Right renal cortex interstitium (tissue), 3 donors: ENCODE measurements at places on chromosomes 4 and X. TPM values are rescaled to one million over a fixed set of nuclear protein-coding genes. Genes with fewer than 3 reads are reported as not detected.

SUPT20HL2 gene
- polyA plus RNA-seq = 0.11 TPM

ANAPC4 gene
- polyA plus RNA-seq = 37.7 TPM

CT47B1 gene
- polyA plus RNA-seq = not detected

PRKG2 gene
- polyA plus RNA-seq = 2.7 TPM

TCEAL6 gene
- 0.54 TPM for polyA plus RNA-seq

MAGEB1 gene
- polyA plus RNA-seq = not detected

DNA sequence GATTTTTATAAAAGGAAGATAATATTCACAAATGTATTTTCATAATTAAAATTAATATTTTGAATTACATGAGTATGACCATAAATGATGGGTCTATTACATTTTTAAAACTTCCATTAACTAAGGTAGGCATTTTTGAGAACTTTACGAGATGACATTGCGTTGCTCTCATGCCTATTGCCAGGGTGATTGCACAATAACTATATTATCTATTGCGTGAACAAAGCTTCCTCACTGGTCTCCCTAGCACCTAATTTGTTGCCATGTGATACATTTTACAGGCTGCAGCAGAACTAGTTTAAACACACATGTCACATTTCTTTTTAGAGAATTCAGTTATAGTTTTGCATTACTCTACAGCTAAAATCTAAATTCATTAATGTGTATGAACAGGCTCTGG lies 289.7 kb upstream of the GRID2 start:
- no peak for DNase-seq

DNA sequence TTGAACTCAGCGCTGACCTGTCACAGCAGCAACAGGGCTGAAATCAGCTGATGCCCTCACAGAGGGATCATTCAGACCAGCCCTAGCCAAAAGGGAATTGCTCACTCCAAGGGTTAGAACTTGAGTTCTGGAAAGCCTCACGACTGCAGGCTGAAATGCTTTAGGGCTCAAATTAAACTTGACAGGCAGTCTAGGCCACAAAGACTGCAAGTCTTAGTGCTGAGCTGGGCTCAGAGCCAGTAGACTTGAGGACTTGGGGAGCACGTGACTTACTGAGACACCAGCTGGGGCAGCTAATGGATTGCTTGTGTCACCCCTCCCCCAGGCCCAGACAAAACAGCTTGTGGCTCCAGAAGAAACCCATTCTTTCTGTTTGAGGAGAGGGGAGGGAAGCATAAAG lies 119.0 kb upstream of the SLC6A14 start:
- peak; percentile 53 for DNase-seq

DNA sequence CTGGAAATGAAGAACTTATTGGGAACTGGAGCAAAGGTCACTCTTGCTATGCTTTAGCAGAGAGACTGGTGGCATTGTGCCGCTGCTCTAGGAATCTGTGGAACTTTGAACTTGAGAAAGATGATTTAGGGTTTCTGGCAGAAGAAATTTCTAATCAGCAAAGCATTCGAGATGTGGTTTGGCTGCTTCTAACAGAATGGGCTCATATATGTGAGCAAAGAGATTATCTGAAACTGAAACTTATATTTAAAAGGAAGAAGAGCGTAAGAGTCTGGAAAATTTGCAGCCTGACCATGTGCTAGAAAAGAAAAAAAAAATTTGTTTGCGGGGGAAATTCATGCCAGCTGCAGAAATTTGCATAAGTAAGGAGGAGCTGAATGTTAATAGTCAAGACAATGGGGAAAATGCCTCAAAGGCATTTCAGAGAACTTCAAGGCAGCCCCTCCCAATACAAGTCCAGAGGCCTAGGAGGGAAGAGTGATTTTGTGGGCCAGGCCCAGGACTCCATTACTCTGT lies 35.9 kb upstream of the PAPSS1 start:
- DNase-seq = no peak

DNA sequence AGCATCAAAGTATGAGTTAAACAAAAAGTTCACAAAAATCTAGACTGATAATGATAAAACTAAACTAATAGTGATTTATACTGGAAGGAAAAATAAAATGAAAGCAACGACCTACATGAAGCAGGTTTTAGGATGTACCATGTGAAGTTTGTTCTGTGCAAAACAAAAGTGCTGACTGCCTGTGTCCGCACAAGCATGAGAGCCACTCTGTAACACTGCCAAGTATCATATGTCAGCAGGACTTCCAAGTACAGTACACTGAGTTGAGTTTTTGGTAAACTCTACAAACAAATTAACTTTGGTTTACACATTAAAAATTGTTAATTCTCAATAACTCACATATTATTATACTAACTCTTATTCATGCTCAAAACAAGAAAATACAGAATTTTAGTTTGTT lies 459.0 kb downstream of the PDGFC start:
- no peak for DNase-seq

DNA sequence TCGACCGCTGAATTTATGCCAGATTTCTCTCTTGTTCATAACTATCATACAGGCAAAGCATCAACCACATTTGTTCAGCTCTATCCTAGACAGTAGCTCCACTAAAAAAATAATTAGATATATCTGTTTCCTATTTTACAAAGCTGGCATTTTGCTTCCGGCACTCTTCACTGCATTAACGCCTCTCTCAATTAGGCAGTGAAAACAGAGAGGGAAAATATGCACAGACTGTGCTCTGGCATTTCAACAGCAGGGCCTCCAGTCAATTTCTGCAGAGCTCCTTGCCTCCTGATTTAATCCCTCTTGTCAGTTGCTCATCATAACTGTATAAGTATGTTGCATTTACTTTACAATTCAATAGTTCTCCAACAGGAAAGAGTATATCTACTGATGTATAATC lies 666.9 kb upstream of the INTU start:
- DNase-seq = no peak

DNA sequence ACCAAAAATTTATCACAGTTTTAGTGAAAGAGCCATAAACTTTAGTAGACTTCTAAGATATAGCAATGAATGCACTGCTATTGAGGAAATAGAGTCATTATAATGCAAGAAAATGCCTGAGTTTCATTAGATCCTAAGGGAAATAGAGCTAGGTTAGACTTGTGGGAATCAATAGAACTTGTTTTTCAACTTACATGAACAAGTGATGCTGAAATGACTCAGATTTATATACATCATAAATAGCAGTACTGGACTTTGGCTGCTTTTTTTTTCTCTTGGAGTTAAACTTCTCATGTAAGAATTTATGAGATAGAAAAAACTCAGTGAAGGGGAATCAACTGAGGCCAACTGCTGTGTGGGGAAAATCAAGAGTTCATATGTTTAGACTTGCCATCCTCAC lies 216.5 kb upstream of the AADAT start:
- no peak for DNase-seq

DNA sequence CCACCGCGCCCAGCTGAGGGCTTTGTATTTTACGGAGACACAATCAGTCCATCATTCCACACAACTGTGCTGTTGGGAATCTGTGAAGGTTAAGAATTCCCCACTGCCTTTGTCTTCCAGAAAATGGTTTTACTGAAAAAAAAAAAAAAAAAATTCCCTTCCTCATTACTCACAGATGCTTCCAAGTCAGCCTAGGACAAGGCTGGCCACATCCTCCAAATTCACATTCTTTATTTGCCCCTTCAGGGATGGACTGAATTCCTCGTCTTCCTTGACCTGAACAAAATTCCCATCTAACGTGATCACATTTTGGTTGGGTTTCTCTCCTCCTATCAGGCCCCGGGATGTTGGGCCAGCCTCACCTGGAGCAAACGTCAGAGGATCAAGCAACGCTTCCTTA lies 130.3 kb downstream of the DHRSX start:
- no peak for DNase-seq

GRCh38 chr4:24007860-24008261 lies 118.0 kb upstream of the PPARGC1A start:
- no peak for DNase-seq

DNA sequence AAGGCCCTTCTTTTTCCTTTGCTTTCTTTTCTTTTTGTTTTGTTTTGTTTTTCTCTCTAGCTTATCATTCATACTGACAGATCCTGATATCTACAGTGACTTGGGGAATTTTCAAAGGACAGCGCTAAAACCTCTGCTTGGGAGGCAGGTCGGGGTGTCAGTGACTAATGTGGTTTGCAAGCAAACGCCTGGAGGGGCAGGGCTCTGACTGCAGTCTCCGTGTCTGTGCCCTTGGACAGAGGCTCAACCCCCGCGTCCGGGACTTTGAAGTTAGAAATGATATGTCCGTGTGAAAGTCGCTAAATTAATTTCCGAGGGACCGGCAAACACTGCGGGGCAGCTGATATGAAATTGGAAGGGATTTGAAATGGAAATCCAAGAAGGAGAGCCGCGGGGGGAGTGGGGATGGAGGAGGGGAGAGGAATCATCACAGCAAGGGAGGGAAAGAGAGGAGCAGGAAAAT lies 312.4 kb downstream of the DHRSX start:
- peak; percentile 47 for DNase-seq

GRCh38 chrX:15939737-15940136 lies 85.1 kb upstream of the AP1S2 start:
- DNase-seq = no peak

- DNase-seq = no peak
These were observed 98.3 kb upstream of the SFRP2 start for GRCh38 chr4:153887217-153887616.

GRCh38 chrX:129777218-129778030 lies 2.3 kb upstream of the SASH3 start:
- DNase-seq = no peak

DNA sequence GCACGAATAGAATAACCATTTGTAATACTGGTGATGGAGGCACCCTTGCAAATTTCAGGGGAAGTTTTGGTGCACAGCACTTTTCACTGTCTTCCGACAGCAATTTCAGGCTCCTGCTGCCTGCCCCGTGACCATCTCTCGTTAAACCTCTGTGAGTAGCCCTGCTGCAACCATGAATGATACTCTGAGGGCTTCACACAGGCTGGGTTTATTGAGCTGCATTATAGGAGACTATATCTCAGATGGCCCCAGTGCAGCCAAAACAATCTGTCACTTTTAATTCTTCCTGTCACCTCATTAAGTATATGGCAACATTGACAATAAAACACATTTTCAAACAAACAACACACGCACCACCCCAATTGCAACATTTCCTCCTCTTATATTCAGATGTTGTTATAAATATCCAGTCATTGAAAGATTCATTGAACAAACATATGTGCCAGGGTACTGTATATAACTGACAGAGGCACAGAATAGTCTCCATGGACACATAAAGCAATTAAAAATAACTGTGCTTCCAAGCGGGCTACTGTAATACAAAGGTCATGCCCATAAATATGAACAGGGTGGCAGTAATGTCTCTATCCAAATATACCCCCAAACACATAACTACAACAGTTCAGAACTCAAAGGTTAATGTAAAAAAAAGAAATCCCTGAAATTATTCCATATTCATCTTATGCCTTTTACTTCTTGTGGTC lies 477.0 kb downstream of the GBA3 start:
- no peak for DNase-seq

DNA sequence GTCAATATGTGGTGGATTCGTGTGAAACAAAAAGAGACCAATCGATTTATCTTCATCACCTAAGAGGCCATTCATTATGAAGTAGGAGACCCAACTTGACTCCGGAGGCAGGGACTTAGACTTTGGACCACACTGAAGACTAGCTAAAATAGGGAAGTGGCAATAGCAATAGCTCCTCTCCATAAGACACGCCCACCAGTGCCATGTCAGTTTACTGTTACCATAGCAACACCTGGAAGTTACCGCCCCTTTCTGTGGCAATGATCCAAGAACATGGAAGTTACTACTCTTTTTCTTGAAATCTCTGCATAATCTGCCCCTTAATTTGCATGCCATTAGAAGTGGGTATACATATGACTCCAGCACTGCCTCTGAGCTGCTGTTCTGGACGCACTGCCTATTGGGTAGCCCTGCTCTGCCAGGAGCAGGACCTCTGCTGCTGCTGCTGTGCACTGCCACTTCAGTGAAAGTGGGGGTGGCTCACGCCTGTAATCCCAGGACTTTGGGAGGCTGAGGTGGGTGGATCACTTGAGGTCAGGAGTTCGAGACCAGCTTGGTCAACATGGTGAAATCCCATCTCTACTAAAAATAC lies 163.2 kb downstream of the PRKX start:
- no peak for DNase-seq

DNA sequence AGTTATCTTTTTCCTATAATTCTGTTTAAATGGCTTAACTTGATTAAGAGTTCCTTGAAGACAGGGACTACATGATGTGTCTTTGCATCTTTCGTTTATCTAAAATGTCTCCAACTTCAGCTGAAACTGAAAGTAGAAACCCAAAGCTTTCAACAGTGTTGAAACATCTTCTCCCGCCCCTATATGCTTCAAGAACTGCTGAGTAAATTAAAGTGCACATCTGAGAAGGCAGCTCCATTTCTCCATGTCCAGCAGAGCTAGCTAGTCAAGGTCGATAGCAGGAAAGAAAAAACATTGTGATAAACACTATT lies 185.7 kb upstream of the TBL1X start:
- DNase-seq = no peak

- no peak for DNase-seq
These were observed 142.0 kb downstream of the RTL3 start for GRCh38 chrX:78517124-78517523.

GRCh38 chr4:105979506-105979905 lies 84.2 kb downstream of the NPNT start:
- DNase-seq = no peak

- DNase-seq = no peak
These were observed 64.9 kb upstream of the SOD3 start for GRCh38 chr4:24730256-24731001.

GRCh38 chr4:152352622-152353116 lies 183.2 kb downstream of the FBXW7 start:
- peak; percentile 89 for DNase-seq

- DNase-seq = no peak
These were observed 631.1 kb upstream of the FAT1 start for GRCh38 chr4:187354740-187355139.

DNA sequence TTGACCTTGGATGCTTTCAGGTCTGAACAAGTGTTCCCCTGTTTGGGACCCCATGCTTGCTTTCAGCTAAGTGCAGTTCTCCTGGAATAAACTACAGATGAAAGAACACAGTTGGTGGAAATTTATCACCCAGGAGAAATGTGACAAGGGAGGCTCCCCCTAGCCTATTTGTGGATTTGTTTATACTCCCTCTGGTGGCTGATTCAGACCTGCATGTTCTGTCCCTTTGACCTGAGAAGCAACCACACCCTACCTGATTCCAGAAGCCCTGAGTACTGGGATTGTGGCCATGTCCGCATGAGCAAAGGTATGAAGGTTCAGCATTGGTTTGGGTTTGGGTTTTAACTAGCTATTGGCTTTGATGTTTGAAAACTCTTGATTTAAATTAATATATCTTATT lies 440.9 kb downstream of the MID1IP1 start:
- DNase-seq = no peak

- DNase-seq = no peak
These were observed 208.1 kb upstream of the EOLA2 start for GRCh38 chrX:150146271-150146896.
